GM12878 (cell line): ENCODE measurements at places on chromosomes 5 and 9. TPM values are rescaled to one million over a fixed set of nuclear protein-coding genes. Genes with fewer than 3 reads are reported as not detected.

DNA sequence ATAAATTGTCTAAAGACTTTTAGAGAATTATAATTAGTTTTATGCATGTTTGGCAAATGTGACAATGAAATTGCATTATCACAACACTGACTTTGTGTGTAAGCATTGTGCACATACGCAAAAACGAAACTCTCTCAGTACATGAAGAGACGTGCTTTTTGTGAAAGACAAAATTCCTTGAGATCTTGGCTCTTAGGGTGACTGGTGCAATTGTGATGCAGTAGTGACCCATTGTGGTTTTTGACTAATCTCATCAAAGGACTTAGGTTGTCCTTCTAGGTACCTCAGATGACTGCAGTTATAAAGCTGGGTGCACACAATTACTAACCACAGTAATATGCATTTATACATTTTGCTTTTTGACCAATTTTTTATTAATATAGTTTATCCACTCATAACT is 25.3 kb upstream of the TYRP1 start:
- no peak for DNase-seq
- no peaks in the 10 kb centered on the region for H3K4me1 ChIP-seq
- no peaks in the 10 kb centered on the region for H3K27me3 ChIP-seq
- no peak overlapping the region for H3K4me3 ChIP-seq
- H3K36me3 ChIP-seq, result no peaks in the 10 kb centered on the region

RECK gene
- 0.13 and 0.29 TPM in 2 replicates for polyA plus RNA-seq

DNA sequence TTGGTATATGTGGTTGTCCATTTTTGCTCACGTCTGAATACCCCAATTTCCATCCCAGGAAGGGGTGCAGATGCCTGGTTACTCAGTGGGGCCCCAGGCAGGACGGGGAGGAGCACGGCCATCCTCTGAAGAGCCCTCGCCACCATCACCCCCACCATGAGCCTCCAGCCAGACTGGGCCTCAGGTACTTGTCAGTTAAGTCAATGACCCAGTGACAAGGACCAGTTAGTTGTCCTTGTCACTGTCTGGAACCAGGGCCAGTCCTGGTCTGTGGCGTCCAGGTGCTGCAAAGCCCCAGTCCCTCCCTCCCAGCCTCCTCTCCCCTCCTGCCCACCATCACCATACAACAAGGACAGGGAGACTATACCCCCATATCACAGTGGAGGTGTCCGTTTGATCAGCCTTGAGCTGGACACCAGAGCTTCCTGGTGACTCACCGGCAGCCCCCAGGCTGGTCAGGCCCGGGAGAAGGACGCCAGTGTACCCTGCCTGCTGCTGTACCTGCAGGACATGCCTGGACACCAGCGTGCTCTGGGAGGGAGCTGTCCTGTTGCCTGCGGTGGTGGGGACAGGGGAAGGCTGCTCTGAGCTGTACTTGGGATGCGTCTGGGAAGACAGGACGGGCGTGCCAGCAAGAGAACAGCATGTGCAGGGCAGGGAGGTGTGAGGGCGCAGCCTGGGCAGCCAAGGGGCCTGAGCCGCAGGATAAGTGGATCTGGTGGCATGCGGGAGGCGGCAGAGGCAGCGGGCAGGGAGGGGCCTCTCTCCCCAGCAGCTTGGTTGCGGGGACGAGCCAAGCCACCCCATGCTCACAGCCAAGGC is 32.6 kb upstream of the TTLL11 start:
- no peak overlapping the region for H3K4me3 ChIP-seq
- DNase-seq, result no peak
- H3K27me3 ChIP-seq, result 0 out of 2 replicates have a peak, but pooled peaks cover 2% of the 10 kb centered on the region
- no peaks in the 10 kb centered on the region for H3K36me3 ChIP-seq
- no peaks in the 10 kb centered on the region for H3K4me1 ChIP-seq
- no peak overlapping the region for H3K27ac ChIP-seq

FNIP1 gene
- polyA plus RNA-seq, result 11.3 and 14.1 TPM in 2 replicates

DNA sequence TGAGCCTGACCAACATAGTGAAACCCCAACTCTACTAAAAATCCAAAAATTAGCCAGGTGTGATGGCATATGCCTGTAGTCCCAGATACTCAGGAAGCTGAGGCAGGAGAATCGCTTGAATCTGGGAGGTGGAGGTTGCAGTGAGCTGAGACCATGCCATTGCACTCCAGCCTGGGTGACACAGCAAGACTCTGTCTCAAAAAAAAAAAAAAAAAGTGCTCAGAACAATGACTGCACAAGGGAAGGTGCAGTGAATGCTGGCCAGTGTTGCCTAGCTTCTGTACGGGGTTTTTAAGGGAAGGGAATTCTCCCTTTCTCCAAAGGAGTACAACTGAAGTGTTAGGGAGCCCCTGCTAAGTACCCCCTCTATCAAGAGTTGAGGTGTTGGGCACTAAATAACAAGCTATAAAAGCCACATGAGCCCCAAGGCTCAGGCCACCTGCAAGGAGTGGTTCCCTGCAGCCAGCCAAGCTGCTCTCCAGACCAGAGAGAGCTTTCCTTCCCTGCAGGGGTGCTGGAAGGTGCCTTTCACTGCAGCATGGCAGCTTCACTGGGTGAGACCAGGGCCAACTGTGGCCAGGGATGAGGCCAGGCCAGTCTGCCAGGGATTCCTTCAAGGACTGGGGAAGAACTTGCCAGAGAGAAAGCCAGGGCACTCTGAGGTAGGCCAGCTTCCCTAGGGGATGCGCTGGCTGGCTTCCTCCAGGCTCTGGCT is 14.8 kb downstream of the GADD45G start:
- H3K4me1 ChIP-seq, result no peaks in the 10 kb centered on the region
- no peak for DNase-seq
- H3K4me3 ChIP-seq, result no peak overlapping the region
- H3K27ac ChIP-seq, result no peak overlapping the region
- H3K36me3 ChIP-seq, result no peaks in the 10 kb centered on the region

- no peaks in the 10 kb centered on the region; the same call in 1 of the 2 replicates for H3K4me1 ChIP-seq
- H3K4me3 ChIP-seq, result no peak overlapping the region
- no peak overlapping the region for H3K27ac ChIP-seq
- H3K36me3 ChIP-seq, result peaks cover 24% of the 10 kb centered on the region
- no peaks in the 10 kb centered on the region for H3K27me3 ChIP-seq
These were observed 4.8 kb downstream of the SURF6 start for GRCh38 chr9:133331221-133331620.
